Motor neuron (in vitro differentiated cells): ENCODE measurements at places on chromosomes 4 and X. TPM values are rescaled to one million over a fixed set of nuclear protein-coding genes. Genes with fewer than 3 reads are reported as not detected.

DNA sequence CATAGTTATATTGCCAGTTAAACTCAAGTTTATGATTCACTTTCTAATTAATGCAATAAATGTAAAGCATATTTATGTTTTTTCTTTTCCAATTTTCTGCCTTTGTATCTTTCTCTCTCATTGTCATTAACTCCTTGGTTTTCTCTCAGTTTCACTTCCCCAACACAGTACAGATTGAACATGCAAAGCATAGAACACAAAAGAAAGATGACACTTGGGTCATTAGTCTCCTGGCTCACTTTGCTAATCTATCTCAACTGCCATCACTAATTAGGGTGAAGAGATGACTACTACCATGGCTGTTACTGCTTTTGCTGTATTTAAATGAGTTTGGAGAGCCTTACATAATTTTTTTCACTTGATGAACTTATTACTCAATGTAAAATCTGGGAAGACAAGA, 12.3 kb upstream of the NAA11 start:
- no peak for ATAC-seq

DNA sequence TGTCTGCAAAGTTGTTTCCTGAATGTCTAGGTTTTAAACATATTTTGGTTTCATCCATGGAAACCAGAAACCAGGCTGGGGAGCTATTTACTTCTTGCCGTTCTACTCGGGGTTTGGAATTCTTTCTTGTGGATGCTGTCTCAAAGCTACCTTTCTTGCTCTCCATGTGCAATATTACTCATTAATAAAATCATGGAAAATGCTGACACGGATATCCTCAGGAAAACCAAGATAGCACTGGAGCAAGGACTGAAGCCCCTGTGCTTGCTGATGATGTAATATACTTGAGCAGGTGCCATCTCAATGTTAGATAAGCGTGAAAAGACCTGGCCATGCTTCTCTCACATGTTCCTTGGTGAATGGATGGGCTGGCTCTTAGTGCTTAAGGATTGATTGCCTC, 41.5 kb upstream of the HPF1 start:
- no peak for ATAC-seq

GRCh38 chr4:146401274-146401673, 120.5 kb downstream of the SLC10A7 start:
- no peak for ATAC-seq

- ATAC-seq: peak; percentile 72
Observed at GRCh38 chrX:19758539-19758938, 128.9 kb downstream of the SH3KBP1 start.

DNA sequence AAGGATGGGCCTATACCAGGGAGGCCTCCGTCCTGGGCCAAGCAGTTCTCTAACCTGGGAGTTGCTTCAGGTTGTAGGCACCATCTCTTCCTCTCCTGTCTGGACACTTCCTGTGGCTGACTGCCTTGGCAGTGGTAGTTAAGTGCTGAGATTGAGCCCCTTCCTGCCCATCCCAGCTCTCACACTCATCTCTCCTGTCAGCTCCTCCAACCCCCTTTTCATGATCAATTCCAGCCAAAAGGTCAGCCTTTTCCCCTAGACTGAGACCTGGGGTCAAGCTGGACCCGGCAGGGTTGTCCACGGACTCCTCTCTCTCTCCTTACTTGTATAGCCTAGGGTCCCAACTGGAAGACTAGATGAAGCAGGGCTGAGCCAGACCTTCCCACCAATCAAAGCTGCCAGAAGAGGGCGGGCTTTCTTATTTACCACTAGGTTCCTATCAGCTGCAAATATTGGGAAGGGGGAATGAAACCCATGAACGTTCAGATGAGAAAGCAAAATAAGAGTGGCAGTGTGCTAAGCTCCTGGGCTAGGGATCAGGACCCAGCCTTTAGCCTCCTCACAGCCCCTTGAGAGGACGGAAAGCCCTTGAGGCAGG, 34.5 kb downstream of the KDM5C start:
- ATAC-seq: peak; percentile 20

DNA sequence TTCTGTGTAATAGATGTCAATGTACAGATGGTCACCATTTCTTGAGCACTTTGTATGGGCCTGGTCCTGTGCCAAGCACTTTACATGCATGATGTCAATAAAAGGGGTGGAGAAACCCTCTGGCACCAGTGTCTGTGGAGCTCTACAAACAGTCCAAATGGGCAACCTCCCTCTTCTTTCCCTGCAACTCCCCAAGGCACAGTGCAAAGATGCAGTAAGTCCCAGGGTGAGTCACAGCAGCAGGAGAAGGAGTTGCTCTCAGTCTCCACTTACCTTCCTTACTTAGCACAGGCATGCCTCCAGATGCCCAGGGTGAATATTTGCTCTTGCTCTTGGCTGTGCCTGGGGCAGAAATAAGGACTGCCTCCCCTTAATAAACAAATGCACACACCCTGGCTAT, 4.3 kb downstream of the OCIAD2 start:
- ATAC-seq: peak; percentile 86

DNA sequence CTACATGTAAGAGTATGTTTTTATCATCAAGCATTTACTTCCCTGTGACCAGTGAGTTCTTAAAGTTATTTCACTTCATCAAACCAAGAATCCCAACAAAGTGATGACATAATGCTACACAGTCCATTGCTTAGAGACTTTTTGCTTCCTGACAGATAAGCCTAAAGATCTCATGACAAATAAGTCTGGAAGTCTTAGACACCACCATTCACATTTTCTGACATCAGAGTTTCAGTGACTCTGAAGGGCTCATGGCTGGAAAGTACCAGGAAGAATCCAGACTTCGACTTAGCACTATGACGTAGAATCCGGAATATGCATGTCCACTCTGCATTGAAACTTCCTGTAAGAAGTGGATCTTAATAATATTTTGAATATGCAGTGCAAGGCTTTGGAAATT, 53.7 kb downstream of the CLDN22 start:
- ATAC-seq: no peak

GRCh38 chrX:93538575-93538974, 134.8 kb downstream of the NAP1L3 start:
- no peak for ATAC-seq

DNA sequence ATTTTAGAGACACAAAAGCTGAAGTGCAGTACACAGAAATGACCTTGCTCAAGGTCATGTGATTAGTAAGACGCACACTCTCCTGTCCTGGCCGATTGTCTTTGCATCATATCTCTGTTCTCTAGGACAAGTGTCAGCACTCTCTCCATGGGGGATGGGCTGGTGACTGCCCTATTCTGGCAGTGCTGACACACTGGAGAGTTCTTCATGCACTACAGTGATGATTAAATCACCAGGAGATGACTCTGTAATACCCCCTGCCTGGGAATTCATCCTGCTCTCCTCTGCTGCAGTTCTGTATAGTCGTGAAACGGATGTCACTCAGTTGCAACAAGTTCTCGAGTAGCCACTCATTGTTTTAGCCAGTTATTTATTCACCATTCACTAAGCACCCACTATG, 5.3 kb upstream of the SHISA3 start:
- peak; percentile 97 for ATAC-seq

- ATAC-seq: no peak
Observed at GRCh38 chr4:182265881-182266280, 22.7 kb downstream of the TENM3 start.

GRCh38 chr4:28444886-28445496, 1584.3 kb downstream of the STIM2 start:
- ATAC-seq: no peak

DNA sequence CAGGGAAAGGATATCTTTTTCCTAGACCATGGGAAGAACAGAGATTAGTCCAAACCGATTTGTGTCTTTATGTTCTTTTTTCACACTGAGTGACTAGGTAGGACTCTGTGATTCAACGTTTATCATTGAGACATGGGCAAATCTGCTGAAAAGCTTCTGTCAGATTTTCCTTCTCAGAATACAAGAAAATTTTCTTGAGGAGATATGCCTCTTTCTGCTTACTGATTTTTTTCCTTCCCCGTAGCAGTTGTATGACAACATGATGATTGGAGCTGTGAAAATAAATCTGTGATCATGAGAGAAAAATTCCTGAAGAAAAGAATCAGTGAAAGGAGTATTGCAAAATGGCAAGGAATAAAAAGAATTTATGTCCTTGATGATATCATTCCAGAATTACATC, 130.6 kb upstream of the FAT4 start:
- ATAC-seq: no peak

DNA sequence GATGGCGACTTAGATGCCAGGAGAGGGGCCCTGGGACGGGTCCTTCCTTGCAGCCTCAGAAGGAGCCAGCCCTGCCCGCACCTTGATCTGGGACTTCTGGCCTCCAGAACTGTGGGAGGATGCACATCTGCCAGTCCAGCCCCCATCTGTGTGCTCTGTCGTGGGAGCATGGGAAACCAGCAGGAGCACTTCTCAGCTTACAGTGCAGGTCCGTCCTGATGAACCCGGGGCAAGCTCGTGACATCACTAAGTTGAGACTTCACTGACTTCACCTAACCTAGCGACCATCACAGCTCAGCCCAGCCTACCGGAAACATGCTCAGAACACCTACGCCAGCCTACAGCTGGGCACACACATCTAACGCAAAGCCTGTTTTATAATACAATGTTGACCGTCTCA, 38.1 kb downstream of the ABLIM2 start:
- no peak for ATAC-seq

GRCh38 chrX:30935985-30936384, 46.9 kb upstream of the TAB3 start:
- no peak for ATAC-seq

GRCh38 chr4:42995343-42995944, 102.9 kb downstream of the GRXCR1 start:
- peak; percentile 39 for ATAC-seq

GRCh38 chr4:8303485-8304281, 34.1 kb downstream of the HTRA3 start:
- no peak for ATAC-seq

DNA sequence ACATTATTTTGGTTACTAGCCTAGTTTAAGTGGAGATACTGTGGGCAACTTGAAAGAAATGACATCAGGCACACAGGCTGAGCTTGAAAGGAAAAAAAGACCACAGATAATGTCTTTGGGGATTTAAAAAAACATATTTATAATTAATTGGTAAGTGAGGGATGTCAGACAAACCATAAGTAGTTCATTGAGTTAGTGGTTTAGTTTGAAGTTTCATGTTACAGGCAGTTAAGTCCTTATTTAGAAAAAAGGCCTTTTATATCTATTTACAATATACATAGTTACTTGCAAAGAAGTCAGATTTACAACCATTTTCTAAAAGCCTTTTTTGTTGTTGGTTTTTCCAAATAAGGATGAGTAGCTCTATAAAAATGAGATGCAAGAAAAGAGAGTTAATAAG, 89.2 kb downstream of the CDS1 start:
- no peak for ATAC-seq

DNA sequence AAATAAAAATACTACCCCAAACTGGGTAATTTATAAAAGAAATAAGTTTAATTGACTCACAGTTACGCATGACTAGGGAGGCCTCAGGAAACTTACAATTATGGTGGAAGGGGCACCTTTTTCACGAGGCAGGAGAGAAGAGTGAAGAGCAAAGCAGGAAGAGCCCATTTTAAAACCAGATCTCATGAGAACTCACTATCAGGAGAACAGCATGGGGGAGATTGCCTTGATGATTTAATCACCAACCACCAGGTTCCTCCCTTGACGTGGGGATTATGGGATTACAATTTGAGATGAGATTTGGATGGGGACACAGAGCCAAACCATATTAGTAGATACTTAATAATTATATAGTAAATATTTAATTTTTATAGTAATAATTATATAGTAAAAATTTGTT, 10.1 kb downstream of the CISD2 start:
- no peak for ATAC-seq

- no peak for ATAC-seq
Observed at GRCh38 chr4:164846566-164846965, 30.4 kb upstream of the APELA start.

DNA sequence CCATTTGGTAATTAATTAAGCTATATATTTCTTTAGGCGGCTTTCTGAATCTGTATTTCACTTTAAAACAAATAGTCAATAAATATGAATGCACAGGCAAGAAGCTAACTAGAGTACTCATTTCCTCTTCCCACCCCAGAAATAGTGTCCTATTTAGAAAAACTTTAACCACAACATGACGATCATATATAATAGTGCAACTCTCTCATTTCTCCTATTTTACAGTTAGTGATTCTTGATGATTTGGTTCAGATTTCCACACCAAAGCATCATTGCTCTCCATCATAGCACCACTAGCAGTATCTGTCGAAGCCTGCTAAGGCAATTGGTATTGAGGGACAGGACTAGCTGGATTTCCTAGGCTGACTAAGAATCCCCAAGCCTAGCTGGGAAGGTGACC, 184.0 kb upstream of the GALNTL6 start:
- ATAC-seq: no peak

GRCh38 chr4:79513576-79513975, 105.5 kb upstream of the GK2 start:
- ATAC-seq: no peak

DNA sequence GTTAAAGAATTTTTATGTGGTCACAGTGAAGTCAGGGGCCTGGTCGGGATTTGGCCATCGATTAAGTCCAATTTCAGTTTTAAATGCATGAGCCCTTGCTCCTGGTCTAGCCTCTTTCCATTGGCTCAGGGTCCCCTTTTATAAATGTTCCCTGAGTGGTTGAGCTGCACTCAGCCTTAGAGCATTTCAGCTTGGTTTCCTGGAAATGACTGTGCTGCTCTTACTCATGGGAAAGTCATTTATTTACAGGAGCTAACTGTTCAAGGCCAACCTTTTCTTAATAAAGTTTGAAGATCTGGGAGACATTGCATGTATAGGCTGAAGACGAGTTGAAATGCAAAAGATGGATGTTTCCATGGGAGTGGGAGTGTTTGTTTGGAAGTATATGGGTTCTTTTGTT, 98.8 kb upstream of the CLNK start:
- peak; percentile 40 for ATAC-seq

DNA sequence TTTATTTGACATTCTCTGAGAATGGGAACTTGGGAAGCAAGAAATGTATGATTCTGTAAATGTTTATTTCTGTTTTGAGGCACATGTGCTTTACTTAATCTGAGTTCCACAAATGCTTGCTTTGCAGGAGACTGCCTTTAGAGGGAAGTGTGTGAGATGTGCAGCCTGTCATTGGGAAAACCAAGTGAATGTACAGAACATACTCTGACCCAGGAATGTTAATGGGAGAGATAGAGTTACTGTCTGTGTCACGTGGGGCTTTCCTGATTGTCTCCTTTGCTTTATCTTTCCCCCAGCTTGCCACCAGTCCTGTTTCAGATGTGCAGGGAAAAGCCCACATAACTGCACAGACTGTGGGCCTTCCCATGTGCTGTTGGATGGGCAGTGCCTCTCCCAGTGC, 218.6 kb upstream of the ANXA3 start:
- no peak for ATAC-seq

Gene HOPX
- total RNA-seq: 0.54 and 0.87 TPM in 2 replicates

Gene TMPRSS11E
- total RNA-seq: 0.23 TPM in 1 of 2 replicates, not detected in the other

Gene SPATA4
- total RNA-seq: not detected in 2 replicates

Gene TLR8
- total RNA-seq: 0.26 and 0.56 TPM in 2 replicates

Gene WNK3
- total RNA-seq: 0.20 and 0.27 TPM in 2 replicates

Gene SLC38A5
- 0.27 and 0.75 TPM in 2 replicates for total RNA-seq

Gene PCDH18
- total RNA-seq: 52.8 and 99.7 TPM in 2 replicates

Gene CENPVL1
- 0.43 and 0.52 TPM in 2 replicates for total RNA-seq

Gene GAGE12D
- not detected in 2 replicates for total RNA-seq

Gene CFI
- total RNA-seq: 31.2 and 38.6 TPM in 2 replicates

Gene SSX4B
- 0.18 TPM in 1 of 2 replicates, not detected in the other for total RNA-seq

Gene FGF2
- total RNA-seq: 37.4 and 37.7 TPM in 2 replicates

Gene SPANXD
- total RNA-seq: not detected in 2 replicates

Gene RIPPLY1
- not detected in 2 replicates for total RNA-seq

Gene ZIC3
- total RNA-seq: 4.1 and 5.2 TPM in 2 replicates

Gene OR13H1
- 0.27 and 0.33 TPM in 2 replicates for total RNA-seq
